Stimulated activated CD4-positive, alpha-beta T cell treated with anti-CD3 and anti-CD28 coated beads, Interleukin-15, amount 100 ng/mL, for 48 hours (primary cell): ENCODE measurements at places on chromosomes 13 and 19.

DNA sequence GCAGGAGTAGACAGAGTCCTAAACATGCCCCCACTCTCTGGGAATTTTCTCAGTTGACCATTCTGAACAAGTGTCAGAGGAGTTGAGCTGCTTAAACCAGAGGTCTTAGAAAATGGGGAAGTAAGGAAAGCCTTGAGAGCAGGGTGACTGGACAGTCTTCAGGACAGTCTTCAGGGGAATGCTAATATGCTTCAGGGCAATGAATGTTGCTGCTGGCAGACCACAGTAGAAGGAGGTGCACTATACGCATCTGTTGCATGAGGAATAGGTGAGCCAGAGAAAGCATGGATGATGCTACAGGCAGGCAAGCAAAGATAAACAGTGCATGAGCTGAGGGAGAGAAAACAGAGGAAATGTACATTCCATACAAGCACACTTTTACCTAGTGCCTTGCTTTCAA is 196.6 kb upstream of the GPR12 start:
- DNase-seq = no peak

- DNase-seq = no peak
Measured at GRCh38 chr19:1271528-1272422, 2.6 kb downstream of the CIRBP start.

DNA sequence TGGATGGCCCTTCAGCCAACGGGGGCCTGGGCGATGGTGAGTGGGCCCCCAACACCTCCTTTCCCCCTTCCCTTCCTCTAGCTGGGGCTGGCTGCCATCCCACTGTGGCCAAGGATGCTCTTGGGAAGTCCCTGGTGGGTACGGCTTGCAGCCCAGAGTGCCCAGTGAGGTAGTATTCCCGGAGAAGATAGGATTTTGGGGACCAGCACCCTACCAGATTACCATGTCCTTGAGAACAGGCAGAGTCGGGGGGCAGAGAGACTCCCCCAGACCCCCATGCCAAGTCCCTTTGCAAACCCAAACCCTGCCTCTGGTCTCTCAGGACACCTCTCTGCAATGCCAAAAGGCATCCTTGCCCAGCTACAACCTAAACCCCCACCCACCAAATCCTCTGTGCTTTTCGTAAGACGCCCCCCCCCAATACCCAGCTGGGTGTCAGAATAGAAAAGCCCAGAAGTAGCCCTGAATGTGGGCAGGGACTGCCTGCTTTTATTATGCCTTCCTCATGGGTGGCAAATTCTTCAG is 1.7 kb downstream of the HIF3A start:
- no peak for DNase-seq

GRCh38 chr13:40547591-40548315 is 118.7 kb downstream of the FOXO1 start:
- no peak for DNase-seq

- DNase-seq = no peak
Measured at GRCh38 chr19:49807058-49807903, 5.8 kb downstream of the FUZ start.

DNA sequence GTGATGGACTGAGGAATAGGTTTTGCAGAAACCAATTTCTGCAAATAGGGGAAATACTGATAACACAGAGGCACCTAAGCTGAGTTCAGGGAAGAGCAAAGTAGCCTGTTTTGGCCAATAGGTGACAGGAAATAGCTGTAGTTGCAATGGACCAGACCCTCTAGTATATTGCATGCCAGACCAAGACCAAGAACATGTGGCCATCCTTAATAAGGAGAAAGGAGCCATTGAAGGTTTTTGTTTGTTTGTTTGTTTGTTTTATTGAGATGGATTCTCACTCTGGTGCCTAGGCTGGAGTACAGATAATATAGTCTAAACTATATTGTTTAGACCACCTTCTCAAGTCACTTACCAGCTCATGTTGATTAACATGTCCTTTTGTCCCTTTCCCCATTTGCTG is 101.5 kb downstream of the ZNF557 start:
- no peak for DNase-seq

DNA sequence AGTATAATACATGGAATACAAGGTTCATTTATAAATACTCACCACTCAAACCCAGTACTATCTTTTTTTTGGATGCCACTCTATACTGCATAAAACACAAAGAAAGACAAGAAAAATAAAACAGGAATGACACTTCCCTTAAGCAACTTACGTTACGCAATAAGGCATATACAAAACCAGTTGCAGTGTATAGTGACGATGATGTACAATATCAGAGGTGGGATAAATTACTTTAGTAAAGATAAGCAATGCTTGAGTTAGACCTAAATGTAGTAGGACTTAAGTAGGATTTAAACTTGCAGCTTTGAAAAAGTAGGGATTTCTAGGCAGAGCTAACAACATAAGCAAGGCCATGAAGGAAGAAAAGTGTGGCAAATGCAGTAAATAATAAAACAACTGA is 374.9 kb downstream of the SPRY2 start:
- DNase-seq = no peak

GRCh38 chr19:560121-560520 is 12.3 kb upstream of the BSG start:
- no peak for DNase-seq

DNA sequence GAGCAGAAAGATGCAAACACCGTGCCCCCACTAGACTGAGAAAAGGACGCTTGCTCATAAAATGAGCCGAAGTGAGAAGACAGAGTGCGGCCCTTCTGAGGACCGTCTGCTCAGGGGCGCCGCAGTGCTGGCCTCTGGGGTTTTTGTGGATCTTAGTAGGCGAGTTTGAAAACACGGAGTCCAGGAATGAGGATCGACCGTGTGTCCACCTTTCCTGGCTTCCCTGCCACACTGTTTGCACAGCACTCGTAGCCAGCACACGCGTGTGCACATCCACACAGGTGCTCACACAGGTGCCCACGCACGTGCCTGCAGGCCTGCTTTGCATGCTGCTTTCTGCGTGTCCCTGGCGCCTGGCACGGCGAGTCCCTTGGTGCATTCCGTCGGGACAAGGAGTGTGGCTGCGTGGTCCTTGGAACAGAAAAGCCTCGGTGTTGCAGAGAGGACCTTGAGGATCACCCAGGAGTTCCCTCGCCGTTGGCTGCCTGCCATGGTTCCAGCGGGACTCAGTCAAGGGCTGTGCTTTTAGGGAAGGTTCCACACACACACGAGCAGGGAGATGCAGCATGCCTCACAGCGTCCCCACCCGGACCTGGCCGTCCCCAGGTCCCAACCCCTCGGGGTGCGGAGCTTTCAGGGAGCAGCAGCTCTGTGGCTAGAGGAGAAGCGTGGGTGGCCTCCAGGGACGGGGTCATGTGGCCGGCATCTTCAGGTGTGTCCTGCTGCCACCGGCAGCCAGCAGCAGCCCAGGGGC is 10.1 kb upstream of the ZNF554 start:
- no peak for DNase-seq

GRCh38 chr13:47846886-47847285 is 154.2 kb downstream of the SUCLA2 start:
- DNase-seq = no peak

DNA sequence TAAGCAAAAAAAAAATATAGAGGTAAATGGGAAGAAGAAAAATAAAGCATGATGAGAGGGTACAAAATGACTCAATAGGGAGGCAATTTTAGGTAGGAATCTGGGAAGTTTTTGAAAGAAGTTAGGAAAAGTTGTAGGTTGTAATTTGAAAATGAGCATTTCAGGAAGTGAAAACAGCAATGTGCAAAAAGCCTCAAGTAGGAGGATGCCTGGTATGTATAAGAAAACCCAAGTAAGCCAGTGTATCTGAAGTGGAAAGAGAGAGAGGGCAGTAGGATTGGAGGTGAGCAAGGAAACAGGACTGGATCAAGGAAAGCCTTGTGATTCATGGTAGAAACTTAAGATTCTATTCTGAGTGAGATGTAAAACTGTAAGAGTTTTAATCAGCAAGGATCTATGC is 121.6 kb upstream of the SPRY2 start:
- DNase-seq = no peak

GRCh38 chr19:35024095-35024494 is 6.2 kb upstream of the SCN1B start:
- DNase-seq = no peak

GRCh38 chr19:11375143-11375948 is 880 bp downstream of the SWSAP1 start:
- DNase-seq = peak; percentile 60

DNA sequence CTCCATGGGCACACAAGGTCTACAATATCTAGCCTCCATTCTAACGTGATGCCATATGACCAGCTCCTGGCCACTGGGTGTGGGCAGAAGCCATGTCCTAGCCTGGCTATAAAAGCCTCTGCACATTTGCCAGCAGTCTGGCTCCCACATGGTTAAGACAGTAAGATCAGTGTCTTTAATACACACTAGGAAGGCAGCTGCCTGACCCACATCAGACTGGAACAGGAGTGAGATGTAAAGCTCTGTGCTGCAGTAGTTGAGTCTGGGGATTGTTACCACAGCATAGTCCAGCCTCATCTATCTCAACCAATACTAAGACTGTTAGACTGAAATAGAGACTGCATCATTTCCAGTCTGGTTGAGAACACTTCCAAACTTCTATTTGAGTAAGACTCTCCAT is 533.1 kb downstream of the IRS2 start:
- no peak for DNase-seq

DNA sequence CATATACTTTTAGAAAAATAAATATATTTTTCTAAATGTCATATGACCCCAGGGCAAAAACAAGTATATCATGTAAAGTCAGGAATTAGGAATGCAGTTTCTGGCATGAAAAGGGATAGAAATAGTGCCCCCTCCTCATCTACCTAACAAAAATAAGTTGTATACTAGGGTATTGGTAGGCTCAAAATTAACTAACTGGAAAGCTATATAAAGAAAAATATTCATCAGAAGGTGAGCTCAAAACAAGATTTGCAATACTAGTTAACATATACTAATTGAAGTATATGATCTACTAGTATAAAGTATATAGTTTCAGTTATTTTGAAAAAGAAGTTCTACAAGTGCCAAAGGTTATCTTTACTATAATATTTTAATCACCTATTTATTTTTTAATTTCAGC is 200.2 kb downstream of the GPC5 start:
- DNase-seq = no peak
